ENCODE measurements at places on chromosomes 7 and 10.

DNA sequence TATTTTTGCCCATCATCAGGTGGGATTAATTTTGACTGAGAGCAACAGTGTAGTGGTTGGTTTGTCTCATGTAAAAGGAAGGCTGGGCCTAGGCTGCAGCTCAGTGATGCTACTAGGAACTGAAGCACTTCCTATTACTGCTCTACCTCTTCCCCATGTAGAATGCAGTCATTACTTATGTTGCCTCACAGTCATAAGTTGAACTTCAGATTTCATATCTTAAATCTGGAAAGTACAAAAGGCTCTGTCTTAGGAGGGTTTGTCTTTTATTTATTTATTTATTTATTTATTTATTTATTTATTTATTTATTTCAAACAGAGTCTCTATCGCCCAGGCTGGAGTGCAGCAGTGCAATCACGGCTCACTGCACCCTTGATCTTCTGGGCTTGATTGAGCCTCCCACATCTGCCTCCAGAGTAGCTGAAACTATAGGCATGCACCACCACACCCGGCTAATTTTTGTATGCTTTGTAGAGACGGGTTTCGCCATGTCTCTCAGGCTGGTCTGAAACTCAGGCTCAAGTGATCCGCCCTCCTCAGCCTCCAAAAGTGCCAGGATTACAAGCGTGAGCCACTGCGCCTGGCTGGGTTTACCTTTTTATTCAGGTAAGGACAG, 721.7 kb upstream of the GALNT17 start:
- no peak for DNase-seq

- DNase-seq = no peak
These were observed 12.2 kb downstream of the TRPV6 start for GRCh38 chr7:142873281-142873784.

DNA sequence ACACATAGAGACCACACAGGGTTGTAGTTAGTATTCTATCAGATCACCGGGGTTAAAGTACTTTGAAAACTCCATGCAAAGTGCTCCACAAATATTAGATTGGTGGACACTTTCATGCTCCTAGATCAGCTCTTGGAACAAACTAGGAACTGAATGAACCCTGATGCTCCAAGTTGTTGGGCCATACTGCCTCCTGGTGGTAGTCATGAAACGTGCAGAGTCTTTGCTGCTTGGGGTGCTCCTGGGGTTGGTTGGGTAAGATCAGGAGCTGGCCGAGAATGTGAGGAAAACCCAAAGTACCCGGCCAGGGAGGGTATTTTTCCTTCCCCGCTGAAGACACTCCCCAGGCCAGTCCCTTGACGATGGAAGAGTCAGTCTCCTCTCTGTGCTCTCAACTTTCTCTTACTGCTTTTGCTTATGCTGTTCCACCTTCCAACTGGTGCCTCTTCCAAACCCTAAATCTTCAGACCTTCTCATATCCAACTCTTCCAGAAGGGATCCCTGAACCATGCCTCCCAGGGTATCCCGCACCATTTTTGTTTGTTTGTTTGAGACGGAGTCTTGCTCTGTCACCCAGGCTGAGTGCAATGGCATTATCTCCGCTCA, 918 bp upstream of the RPEL1 start:
- DNase-seq = peak; percentile 66

DNA sequence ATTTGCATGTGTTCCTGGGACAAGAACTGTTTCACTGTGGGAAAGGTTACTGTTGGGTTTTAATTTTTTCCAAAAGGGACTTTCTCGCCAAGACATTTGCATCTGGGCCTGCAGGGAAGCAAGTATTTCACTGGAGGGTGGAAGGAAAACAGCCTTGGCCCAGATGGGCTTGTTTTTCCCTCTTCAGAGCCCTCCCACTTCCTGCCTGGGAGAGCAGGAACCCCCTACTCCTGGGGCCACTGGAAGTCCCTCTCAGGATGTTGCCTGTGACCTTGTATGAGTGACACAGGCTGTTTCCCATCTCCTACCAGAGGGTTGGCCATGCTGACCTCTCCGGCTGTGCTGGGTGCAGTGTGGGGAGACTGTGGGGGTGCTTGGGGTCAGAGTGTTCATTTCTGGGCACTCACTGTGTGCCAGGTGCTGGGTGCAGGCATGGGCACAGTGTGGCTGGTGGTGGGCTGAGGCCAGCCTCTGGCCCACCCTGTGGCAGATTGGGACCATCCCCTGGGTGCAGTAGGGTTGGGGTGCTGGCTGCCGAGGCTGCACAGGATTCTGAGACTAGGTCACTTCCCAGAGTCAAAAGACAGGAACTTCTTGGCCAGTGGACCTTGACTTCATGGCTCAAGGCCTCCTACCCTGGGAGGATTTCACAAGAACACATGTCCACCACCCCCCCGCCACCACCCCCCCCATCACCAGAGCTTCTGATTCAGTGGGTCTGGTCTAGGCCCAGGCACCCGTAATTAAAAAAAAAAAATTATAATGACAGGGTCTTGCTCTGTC, 10.2 kb downstream of the TSPAN15 start:
- DNase-seq = no peak

DNA sequence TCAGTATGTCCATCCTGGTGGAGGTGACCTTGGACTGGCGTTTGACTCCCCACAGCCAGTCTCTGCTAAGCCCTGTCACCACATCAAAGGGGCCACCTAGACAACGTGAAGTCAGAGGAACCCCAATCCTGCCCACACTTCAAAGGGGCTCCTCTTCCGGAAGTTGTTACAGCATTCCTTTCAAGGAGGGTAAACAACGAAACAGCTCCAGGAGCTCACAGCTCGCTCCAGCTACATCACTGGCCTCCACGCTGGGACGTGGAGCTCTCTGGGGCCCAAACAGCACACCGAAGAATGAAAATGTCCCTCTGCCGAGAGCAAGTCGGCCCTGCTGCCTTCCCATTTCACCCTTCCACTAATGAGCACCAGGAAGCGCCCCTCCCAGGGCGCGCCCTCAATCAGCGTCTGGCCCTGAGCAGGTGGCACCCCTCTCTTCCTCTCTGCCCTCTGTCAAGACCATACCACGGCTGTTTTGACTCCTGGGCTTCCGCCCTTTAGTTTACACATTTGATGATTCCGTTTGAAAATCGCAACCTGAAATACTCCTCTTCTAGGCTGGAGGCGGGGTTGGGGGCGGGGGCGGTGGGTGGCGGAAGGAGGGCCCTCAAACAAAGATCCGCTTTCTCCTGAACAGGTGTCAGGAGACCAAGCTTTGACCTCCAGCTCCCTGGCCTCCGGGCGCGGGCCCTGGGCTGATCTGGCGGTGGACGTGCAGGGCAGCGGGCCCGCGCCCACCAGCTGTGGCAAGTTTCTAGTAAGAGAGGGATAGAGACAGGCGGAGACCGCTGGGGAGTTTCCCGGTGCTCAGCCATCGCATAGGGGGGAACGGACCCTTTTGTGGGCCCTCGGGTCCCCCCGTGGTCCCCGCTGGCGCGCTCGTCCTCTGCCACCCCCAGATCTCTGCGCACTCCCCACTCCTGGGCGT, 53.1 kb upstream of the KDM7A start:
- no peak for DNase-seq

DNA sequence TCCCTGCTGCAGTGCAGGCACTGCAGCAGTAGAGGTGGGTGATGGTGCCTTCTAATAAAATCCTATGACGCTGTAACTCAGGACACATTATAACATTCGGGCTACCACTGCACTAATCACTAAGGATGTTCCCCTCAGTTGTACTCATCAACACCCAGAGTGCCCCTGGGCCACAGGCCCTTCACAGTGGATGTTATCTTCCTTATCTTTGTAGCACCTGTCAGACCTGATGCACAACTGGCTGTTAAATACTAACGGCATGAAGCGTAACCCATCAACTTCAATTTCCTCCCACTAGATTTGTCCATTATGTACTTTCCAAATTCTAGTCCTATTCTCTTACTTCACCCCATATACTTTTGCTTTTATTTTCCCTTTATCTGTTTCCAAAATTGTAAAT, 66.3 kb downstream of the PARD3 start:
- no peak for DNase-seq

GRCh38 chr10:63128443-63128842, 4.7 kb upstream of the NRBF2 start:
- no peak for DNase-seq

- DNase-seq = no peak
These were observed 57.1 kb upstream of the KMT2C start for GRCh38 chr7:152492952-152493351.

- DNase-seq = no peak
These were observed 169.7 kb upstream of the RHEB start for GRCh38 chr7:151689196-151689971.

DNA sequence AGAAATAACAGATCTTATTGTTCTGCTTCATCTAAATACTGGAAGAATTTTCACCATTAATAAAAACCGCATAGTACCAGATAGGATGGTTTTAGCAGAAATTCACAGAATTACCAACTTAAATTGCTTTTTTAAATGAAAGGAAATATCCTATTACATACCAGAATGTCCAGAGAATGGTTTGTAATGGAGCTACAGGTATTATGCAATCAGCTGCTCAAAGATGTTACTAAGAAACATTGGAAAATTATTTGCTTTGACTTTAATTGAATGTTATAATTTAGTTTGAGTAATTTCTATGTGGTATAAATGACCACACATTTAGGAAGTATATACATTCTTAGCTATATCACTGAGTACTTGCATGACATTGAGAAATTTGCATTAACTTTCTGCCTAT, 338.3 kb downstream of the ETV1 start:
- no peak for DNase-seq

DNA sequence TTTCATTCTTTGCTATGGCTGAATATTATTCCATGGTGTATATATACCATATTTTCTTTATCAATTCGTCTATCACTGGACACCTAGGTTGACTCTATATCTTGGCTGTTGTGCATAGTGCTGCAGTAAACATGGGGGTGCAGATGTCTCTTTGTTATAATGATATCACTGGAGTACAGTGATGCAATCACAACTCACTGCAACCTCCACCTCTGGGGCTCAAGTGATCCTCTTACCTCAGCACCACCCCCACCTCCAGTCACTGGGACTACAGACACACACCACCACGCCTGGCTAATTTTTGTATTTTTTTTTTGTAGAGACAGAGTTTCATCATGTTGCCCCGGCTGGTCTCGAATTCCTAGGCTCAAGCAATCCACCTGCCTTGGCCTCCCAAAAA, 15.6 kb downstream of the KLHL7 start:
- no peak for DNase-seq

GRCh38 chr7:107993891-107994291, 9.1 kb downstream of the LAMB1 start:
- DNase-seq = no peak

- DNase-seq = no peak
These were observed 75.9 kb upstream of the MAGI2 start for GRCh38 chr7:79529214-79529880.

DNA sequence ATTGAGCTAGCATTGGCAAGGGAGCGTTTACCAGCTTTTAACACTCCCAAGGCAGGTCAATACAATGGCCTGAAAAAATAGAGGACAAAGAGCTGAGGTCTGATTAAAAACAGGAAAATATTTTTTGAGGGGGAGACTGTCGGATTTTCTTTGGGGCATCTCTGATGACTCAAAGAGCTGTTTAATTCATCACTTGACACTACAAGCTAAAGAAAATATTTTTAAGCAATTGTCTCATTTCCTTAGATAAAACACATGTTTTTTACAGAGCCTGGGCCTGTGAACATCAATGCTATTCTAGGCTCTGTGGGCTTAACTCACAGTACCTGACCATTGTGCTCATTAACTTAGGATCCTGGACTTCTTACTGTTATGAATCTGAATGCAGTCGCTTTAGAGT, 100.8 kb downstream of the NRP1 start:
- DNase-seq = no peak

DNA sequence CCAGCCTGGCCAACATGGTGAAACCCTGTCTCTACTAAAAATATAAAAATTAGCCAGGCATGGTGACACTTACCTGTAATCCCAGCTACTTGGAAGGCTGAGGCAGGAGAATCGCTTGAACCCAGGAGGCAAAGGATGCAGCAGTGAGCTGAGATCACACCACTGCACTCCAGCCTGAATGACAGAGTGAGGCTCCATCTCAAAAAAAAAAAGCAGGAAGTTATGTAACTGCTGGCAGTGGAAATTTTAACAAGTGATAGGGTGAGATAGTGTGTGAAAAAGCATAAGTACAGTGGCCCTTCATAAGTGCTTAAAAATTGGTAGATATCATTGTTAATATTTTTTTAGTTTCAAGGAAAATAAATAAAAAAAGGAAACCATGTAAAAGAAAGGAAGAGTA, 12.3 kb downstream of the AKR1C3 start:
- no peak for DNase-seq

GRCh38 chr10:6342096-6342685, 139.5 kb downstream of the PFKFB3 start:
- DNase-seq = no peak

DNA sequence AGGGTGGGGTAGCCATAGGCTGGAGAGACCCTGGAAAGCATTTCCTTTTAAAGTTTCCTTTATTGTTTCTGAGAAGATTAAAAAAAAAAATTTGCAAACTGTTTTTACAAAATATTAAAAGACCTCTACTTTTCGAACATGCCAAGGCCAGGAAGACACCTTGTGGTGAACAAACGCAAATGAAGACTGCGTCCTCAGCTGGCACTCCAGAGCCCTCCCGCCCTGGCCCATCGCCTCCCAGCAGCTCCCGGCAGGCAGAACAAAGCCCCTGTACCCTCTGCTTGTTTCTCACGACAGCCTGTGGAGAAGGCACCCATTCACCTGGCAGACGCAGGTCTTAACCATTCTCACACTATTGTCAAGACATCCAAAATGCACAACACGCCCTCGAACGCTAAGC, 56.4 kb downstream of the ESYT2 start:
- no peak for DNase-seq

DNA sequence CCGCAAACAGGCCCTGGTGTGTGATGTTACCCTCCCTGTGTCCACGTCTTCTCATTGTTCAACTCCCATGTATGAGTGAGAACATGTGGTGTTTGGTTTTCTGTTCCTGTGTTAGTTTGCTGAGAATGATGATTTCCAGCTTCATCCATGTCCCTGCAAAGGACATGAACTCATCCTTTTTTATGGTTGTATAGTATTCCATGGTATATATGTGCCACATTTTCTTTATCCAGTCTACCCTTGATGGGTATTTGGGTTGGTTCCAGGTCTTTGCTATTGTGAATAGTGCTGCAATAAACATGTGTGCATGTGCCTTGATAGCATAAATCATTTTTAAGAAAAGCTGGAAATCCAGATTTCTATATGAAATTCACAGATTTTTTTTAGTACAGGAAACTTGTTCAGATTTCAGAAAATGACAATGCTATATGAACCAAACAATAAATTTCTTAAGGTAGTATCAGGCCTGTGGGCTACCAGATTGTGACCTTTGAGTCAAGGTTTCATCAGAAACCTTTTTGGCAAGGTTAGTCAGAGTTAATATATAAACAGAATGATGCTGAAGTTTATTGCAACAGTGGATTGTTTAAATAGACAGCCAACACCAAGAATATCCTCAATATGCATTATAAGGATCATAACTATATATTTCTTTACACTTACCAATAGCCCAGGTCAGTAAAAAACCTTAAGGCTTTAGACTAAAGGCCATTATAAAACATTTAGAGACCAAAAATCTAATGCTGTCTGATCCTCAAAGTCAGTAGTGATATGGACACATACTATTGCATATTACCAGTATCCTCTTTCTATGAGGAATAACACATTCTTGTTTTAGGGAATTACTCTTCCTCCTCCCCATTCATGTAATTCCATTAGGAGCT, 68.7 kb upstream of the PAPSS2 start:
- DNase-seq = peak; percentile 52
